ENCODE measurements at places on chromosomes 1 and 21.

- no peak for DNase-seq
Observed at GRCh38 chr1:47181095-47181954, 8.5 kb downstream of the PDZK1IP1 start.

- DNase-seq, result no peak
Observed at GRCh38 chr21:39976800-39977199, 109.6 kb downstream of the PCP4 start.

DNA sequence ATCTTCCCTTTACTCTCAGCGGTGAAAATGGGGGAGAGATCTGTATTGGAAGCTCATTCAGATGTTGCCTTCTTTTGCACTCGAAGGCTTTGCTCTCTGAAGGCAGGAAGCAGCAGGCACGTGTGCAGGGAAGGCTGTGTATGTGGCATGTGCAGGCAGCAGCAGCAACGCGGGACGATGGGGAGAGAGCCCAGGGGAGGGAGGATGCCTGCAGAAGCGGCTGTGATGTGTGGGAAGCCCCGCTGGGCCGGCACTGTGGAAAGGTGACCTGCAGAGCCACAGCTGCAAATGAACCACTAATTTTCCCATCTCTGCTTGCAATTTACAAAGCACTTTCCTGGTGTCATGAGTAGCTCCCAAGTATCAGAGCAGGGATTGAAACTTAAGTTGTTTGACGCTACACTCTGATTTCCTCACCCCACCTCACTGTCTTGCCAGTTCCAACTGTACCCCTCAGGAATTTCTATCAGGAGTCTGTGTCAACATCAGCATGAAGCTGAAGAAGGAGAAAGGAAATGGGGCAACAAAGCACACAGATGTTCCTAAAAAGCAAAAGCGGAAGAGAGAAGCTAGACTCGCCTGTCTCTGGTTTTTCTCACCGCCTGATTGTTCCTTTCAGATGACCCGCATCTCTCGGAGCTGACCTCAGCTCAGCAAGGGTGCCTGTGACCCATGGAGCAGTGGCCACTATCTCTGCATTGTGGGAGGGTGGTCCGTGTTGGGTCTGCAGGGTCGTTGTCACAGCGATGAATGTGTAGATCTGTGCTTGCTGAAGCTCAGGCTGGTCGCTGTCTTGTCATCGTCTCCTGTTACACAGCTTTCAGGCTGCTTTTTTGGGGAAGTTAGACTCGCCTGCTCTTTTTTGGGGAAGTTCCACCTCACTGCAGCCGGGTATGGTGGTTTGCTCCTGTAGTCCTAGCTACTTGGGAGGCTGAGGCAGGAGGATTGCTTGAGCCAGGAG is 156.1 kb downstream of the KIF26B start:
- peak; percentile 21 for DNase-seq

DNA sequence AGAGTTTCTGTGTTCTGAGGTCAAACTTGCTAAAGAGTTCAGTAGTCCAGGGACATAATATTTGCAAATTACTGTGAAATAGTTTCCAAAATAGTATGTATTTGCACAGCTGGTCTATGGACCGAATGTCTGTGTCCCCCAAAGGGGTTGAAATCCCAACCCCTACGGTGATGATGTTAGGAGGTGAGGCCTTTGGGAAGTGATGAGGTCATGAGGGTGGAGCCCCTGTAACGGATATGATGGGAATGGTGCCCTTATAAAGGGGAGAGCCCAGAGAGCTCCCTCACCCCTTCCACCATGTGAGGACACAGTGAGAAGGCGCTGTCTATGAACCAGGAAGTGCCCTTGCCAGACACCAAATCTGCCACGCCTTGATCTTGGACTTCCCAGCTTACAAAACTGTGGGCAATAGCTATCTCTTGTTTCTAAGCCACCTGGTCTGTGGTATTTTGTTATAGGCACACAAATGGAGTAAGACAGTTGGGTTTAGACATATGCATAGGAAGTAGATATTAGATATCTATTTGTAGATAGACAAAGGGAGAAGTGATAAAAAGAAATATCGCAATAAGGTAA is 21.7 kb downstream of the RNF187 start:
- DNase-seq, result no peak

DNA sequence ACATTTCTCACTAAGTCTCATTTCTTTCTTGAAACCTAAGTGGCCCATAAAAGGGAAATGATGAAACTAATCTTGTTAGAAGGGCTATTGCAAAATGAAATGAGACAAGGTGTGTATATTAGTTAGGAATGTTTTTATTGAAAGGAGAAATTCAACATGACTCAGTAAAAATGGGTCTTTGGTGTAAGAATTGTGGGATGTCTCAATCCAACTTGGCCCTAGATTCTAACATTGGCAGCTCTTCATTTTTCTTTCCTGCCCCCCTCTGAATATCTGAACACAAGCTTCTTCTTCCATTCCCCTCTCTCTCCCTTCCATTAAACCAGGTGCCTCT is 26.8 kb upstream of the TARBP1 start:
- DNase-seq, result no peak

GRCh38 chr1:4079815-4080214 is 179.7 kb upstream of the C1orf174 start:
- DNase-seq, result no peak

- no peak for DNase-seq
Observed at GRCh38 chr21:45248893-45249381, 38.8 kb downstream of the POFUT2 start.

GRCh38 chr1:93613898-93614297 is 67.7 kb downstream of the BCAR3 start:
- DNase-seq, result no peak

- DNase-seq, result no peak
Observed at GRCh38 chr1:234072793-234073192, 168.3 kb downstream of the SLC35F3 start.

GRCh38 chr1:17948594-17948993 is 159.0 kb upstream of the IGSF21 start:
- no peak for DNase-seq

DNA sequence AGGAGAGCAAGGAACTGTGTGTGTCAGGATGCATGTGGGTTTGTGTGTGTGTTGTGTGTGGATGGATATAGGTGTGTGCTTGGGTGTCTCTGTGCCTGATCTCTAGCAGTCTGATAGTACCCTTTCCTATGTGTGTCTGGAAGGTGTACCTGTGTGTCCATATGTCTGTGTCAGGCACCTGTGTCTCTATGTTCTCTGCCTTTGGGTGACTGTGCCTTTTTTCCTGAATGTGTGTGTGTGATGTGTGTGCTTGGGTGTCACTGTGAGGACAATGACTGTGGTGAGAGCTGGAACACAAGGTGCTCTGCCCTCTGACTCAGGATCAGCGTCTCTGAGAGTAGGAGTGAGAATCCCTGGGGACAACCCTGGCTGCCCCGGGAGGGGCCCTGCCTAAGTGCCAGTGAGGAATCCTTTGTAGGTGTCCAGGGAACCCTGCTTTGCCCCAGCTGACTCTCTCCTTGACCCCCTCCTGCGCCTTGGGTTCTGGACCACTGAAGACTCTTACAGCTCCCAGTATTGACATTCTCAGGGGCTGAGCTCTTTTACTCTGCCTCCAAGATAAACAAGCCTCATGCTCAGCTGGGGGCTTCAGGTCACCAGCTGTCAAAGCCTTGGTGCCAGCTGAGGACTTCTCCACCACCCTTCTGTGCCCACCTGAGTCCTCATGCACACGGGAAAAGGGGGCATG is 735 bp upstream of the EFNA3 start:
- DNase-seq, result no peak

DNA sequence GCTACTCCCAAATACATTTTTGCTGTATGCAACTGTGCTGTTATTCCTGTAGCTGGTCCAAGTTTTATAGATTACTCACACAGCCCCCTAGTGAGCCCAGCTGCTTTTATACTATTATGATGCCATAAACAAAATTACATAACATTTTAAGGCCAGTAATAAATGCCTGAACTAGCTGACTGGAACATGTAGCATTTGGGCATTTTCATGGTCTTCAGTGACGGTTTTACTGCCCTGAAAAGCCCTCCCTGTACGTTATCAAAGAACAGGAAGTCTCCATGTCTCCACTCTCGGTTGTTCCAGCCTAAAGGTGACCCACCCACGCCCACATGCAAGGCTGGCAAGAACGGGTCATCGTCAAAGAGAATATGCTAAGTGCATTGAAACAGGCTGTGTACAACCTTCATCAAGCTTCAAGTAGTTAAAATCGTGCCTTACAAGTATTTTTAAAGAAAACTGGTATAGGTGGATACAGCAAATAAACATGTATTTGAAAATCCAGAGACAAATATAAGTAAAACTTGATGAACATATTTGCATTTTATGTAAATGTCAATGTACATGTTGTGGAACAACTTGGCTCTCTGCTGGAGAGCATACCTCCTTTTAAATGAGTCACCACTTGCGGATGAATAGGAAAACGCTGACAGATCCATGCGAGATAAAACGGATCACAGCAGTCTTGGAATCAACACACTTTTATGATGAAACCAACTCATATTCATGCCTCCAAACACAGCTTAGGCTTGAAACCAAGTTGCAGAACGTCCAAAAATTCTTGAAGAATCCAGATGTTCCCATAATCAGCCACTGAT is 520.5 kb downstream of the SMYD3 start:
- DNase-seq, result no peak

DNA sequence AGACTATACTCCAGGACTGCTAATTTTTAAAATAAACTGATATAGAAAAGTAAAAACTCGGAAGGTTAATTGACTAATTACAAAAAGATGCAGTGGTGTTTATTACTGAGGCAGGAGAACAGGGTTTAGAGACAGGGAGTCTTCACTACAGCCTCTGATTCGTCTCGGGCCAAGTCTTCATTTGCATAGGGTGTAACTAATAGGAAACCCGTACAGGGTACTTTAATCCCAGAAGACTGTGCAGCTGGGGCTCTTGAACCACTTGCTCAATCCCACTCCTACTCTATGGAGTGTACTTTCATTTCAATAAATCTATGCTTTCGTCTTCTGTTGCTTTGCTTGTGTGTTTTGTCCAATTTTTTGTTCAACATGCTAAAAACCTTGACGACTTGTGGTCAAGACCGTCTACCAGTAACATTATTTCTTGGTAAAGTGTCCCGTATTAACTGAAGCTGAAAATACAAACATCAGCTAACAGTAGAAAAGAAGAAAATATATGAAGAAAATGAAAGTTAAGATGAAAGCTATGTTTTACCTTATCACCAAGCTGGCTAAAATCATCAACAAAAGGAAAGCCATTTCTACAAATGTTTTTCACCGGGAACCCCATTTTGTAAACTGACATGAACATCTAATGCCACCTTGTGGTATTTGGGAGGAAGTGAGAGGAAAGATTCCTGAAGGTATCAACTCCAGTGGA is 8.0 kb downstream of the SDHB start:
- DNase-seq, result no peak

GRCh38 chr1:232878086-232878485 is 72.3 kb upstream of the NTPCR start:
- DNase-seq, result no peak

GRCh38 chr1:8584316-8584715 is 233.1 kb downstream of the RERE start:
- DNase-seq, result no peak

GRCh38 chr1:154736841-154737240 is 128.9 kb upstream of the ADAR start:
- no peak for DNase-seq

DNA sequence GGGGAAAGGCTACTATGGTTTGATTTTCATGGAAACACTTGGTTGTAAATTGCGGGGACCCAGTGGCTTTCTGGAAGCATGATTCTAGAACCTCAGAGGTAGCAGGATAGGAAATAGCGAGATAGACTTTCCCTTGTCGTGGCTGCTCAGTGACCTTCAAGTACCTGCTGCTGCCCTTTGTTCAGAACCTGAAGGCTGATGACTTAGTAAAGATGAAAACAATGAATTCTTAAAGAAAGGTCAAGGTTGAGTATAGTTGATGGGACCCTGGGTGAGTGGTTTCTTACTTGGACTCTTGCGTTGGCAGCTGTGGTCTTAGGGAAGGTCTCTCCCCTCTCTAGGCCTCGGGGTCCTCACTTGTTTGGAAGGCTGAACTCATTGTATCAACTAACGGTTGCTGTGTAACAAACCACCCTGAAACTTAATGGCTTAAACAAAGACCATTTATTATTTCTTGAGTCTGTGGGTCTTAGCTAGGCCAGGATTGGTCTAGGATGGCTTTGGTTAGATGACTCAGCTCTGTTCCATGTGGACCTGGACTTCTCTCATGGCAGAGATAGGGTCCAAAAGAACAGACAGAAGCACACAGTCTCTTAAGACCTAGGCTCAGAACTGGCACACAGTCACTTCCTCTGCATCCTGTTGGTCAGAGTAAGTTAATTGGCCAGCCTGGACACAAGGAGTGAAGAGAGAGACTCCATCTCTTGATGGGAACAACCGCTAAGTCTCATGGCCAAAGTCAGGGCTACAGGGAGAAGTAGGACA is 89.2 kb upstream of the SELENON start:
- DNase-seq, result no peak

DNA sequence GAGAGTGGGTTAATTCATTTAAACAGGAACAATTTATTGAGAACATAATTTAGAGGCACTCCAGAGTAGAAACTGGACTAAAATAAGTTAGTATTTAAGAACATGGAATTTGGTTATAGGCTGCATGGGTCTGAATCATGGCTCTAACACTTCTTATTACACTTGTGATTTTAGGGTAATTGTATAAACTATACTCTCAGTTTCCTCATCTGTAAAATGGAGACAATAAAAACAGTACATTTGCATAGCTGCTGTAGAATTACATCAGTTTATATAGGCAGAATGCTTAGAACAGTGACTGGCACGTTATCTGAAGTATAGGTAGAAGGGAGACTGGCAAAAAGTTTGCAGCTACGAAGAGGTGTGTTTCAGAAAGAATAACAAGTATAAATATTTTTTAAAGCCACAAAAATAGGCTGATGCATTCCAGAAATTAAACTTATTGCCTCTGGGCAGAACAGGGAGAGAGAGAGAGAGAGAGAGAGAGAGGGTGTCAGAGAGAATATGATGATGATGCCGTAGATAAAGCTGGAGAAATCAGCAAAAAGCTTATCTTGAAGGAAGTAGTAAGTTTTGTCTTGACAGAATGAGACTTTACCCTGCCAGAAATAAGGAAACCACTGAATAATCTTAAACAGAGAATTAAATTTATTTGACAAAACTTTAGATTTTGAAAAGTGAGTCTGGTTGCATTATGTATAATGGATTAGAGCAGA is 8.1 kb upstream of the OR6K3 start:
- DNase-seq, result no peak

GRCh38 chr1:207920444-207921021 is 9.6 kb upstream of the CD34 start:
- DNase-seq, result no peak

DNA sequence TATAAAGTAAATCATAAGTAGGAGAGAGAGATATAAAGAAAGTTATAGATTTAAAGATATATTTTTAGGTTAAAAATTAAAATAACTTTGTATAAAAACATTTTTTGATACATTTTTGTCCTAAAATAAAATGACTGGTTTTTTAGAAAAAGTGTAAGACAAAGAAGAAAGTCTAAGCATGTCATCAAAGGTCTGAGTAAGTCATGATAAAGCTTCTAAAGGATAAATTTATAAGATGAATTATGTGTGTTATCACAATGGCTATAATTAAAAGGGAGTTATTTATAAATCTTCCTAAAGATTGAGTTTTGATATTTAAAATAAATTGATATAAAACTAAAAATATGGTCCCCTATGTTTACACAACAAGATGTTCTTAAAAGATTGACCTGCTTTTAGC is 370.9 kb downstream of the PTPRU start:
- no peak for DNase-seq

- no peak for DNase-seq
Observed at GRCh38 chr1:47827109-47827508, 170.1 kb downstream of the TRABD2B start.

- DNase-seq, result no peak
Observed at GRCh38 chr1:107533436-107533835, 392.6 kb downstream of the NTNG1 start.

Measured in GM12892 (cell line).